ENCODE measurements at places on chromosomes 16 and 17.

DNA sequence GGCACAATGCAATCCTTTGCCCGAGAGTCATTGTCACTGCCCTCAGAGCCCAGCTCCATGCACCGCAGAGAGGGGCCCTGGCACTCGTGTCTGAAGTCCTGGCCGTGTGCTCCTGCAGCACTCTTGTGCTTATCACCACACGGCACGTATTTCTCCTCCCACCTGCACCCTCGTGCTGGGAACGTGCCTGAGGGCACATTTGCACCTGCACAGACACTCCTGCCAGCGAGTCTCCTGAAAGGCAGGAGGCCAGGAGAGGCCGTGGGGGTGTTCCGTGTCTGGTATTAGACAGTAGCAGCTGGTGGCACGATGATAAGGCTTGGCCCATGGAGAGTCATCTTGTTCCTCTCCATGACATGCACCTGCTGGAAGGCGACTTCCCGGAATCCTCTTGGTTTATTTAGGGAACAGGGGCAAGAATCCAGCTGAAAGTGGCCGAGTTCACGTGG is 3.4 kb upstream of the ACSF3 start:
- DNase-seq: no peak

- no peak for DNase-seq
These were observed 153.0 kb downstream of the NTN1 start for GRCh38 chr17:9174312-9174711.

GRCh38 chr16:50304467-50305440 is 38.4 kb downstream of the ADCY7 start:
- DNase-seq: no peak

GRCh38 chr17:28755486-28755885 is 11.7 kb downstream of the TRAF4 start:
- DNase-seq: no peak

DNA sequence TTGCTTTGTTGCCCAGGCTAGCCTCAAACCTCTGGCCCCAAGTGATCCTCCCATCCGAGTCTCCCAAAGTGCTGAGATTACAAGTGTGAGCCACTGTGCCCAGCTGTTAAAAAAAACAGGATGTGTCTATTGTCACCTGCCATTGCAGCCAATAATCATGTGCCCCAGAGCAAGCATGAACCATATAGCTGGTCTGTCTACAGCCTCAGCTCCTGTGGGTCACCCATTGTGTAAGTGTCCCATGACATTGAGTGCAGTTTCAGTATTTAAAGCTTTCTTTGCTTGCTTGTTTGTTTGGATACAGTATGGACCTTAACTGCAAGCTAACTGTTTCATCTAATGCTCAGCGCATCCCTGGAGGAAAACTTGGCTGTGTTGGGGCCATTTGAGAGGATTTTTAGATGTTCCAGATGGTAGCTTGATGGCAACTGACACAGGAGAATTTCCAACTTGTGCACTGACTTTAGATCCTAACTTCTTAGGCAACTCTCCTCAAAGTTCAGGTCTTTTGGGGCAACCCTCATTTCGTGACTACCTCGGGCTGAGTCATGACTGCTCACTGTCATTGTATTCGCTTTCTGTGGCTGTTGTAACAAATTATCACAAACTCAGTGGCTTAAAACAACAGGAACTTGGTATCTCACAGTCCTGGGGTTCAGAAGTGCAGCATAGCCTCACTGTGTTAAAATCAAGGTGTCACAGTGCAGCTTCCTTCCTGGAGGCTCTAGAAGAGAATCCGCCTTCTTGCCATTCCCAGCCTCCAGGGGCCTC is 30.3 kb upstream of the ADORA2B start:
- DNase-seq: no peak

DNA sequence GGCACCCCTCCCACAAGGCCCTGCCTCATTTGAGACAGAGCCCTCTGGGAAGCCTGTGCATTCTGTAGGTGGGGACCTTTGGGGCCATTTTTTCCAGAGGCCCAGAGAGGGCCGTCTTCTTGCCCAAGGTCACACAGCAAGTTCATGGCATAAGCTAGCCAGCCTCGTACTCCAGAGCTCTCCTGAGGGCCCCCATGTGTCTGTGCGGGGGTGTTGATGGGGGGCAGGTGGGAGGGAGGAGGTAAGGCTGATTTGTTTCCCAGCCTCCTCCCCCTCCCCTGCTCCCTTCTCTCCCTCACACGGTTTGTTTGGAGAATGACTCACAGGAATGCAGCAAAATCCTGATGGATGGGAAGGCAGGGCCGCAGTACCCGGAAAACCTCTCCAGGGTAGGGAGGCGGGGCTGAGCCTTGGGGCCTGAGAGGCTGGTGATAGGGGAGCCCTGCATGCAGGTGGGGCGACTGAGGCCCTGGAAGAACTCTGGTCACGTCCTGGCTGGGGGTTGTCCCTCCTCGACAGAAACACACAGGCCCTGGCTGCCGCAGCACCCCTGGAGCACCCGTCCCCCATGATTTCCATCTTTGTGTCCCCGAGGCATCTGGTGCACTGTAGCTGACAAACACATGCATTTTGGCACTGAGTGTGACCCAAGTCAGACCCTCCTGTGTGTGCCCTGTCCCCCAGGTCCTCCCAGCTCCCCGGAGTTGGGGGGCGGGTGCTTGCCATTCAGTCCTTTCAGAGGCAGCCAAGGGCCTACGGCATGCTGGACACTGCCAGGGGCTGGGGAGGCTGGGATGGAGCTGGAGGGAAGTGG is 29.7 kb downstream of the RAI1 start:
- no peak for DNase-seq

- DNase-seq: no peak
These were observed 75.9 kb downstream of the C16orf95 start for GRCh38 chr16:87241137-87241771.

DNA sequence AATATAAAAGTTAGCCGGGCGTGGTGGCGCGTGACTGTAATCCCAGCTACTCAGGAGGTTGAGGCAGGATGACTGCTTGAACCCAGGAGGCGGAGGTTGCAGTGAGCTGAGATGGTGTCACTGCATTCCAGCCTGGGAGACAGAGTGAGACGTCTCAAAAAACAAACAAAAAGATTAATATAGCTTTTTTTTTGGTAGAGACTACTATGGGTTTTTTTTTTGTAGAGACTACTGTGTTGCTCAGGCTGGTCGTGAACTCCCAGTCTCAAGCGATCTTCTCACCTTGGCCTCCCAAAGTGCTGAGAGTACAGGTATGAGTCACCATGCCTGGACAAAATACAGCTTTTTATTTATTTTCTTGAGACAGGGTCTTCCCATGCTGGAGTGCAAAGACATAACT is 20.2 kb downstream of the ZNRF1 start:
- no peak for DNase-seq

Measured in midbrain (tissue), 1 donor.